Activated naive CD8-positive, alpha-beta T cell treated with anti-CD3 and anti-CD28 coated beads for 36 hours (primary cell): ENCODE measurements at places on chromosomes 6 and 20.

GRCh38 chr6:121393731-121394505 lies 41.5 kb upstream of the GJA1 start:
- H3K4me3 ChIP-seq: no peak overlapping the region
- no peaks in the 10 kb centered on the region for H3K4me1 ChIP-seq
- no peak overlapping the region for H3K27ac ChIP-seq
- no peak for DNase-seq

- H3K27ac ChIP-seq: no peak overlapping the region
- H3K27me3 ChIP-seq: no peaks in the 10 kb centered on the region
- DNase-seq: no peak
- H3K36me3 ChIP-seq: peaks cover 21% of the 10 kb centered on the region
- no peak overlapping the region for H3K4me3 ChIP-seq
- peaks cover 23% of the 10 kb centered on the region for H3K4me1 ChIP-seq
Measured at GRCh38 chr6:33292996-33293682, 3.7 kb downstream of the PFDN6 start.

GRCh38 chr20:47781632-47782031 lies 3.6 kb downstream of the SULF2 start:
- peaks cover 36% of the 10 kb centered on the region for H3K27me3 ChIP-seq
- no peak for DNase-seq
- H3K27ac ChIP-seq: no peak overlapping the region
- H3K36me3 ChIP-seq: no peaks in the 10 kb centered on the region
- H3K4me1 ChIP-seq: peaks cover 13% of the 10 kb centered on the region

DNA sequence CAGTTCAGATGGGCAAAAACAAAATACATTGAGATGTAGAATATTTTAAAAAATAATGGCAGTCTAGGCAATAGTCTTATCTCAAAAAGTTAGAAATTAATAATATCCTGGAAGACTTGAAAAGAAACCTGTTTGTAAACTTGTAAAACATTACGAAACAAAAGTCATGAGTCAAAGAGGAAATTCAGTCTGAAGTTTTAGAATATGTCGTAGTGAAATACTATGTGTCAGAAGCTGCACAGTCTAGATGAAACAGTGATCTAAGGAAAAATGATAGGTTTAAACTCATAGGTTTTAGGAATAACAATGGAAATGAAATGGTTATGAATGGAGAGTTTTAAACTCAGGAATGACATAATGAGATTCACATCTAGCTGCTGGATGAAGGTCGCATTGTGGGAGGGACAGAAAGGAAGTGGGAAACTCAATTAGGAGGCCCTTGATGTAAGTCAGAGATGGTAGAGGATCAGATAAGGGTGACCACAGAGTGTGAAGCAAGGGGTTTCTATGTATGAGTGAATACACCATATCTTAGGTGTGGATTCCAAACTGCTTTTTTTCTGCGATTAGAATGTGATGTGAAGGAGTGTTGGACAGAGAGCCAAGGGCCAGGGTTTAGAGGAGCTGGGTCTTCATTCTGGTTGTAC lies 2.8 kb downstream of the SNRPB2 start:
- H3K36me3 ChIP-seq: peaks cover 58% of the 10 kb centered on the region
- no peak for DNase-seq

DNA sequence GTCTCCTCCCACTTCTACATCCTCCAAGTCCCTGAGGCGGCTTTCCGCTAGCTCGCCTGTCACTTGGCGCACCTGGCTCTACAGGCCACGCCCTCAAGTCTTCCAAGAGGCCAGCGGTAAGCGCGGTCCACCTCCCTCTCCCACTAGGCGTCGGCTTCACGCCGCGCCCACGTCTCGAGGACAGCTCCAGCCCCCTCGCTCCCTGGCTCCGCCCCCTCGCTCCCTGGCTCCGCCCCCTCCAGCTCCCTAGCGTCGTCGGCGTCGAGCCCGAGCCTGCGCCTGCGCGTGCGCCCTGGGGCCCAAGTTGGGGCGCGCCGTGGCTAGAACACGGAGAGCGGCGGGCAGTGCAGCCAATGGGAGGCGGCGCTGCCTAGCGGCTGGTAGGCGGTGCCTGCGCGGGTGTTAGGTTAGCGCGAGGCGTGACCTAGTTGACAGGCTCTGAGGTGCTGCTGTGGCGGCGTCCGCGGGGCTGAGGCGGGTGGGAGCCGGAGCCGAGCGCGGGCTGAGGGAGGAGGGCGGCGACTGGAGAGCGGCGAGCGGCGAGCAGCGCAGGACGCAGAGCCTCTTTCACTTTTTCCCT lies at the start of gene MACROD2:
MACROD2 (plus strand) TSS at position 431 of the 580 bp plus-strand sequence.
- peaks cover 48% of the 10 kb centered on the region for H3K27me3 ChIP-seq
- H3K36me3 ChIP-seq: no peaks in the 10 kb centered on the region
- H3K4me1 ChIP-seq: peaks cover 2% of the 10 kb centered on the region
- peak within 1 kb of the TSS; percentile 59 for H3K4me3 ChIP-seq
- DNase-seq: peak; percentile 67

GRCh38 chr6:13614926-13615791 lies at the start of gene NOL7:
TSS of gene NOL7 (plus strand) at chr6:13615335. CDS start at chr6:13615359, 24 bp downstream.
- H3K27me3 ChIP-seq: peaks cover 4% of the 10 kb centered on the region
- H3K36me3 ChIP-seq: peaks cover 35% of the 10 kb centered on the region
- H3K27ac ChIP-seq: peak within 1 kb of the TSS; percentile 89
- H3K4me1 ChIP-seq: peaks cover 45% of the 10 kb centered on the region
- peak; percentile 97 for DNase-seq

DNA sequence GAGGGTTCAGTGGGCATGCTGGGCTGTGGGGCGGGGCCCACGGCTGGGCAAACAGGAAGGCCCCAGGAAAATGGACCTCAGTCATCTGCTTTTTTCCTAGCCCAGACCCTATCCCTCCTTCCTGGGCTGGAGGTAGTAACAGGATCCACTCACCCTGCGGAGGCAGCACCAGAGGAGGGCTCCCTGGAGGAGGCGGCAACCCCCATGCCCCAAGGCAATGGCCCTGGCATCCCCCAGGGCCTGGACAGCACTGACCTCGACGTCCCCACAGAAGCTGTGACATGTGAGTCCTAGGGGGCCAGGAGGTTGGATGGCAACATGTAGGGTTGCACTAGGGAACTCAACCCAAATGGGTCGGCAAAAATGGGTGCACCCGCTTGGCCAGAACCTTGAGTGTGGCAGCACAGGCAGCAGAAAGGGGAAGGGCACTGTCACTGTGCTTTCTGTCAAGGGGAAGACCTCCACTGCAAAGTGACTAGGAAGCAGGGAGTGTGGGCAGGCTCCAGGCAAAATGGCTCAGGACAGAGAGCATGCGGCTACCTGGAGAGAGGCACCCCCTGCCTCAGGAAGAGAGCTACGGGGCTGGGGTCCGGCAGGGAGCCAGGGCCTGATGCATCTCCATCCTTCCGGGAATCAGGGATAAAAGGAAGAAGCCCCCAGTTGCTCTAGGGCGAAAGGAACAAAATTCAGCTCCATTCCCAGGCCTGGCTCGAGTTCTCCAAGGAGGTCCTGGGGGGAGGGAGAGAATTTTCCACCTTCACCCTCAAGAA lies 7.9 kb downstream of the MDFI start:
- H3K27me3 ChIP-seq: peaks cover 8% of the 10 kb centered on the region
- no peak for DNase-seq
- no peak overlapping the region for H3K27ac ChIP-seq
- no peak overlapping the region for H3K4me3 ChIP-seq

GRCh38 chr6:111865909-111866546 lies 7.2 kb downstream of the FYN start:
- H3K4me1 ChIP-seq: peaks cover 88% of the 10 kb centered on the region
- H3K4me3 ChIP-seq: peak overlapping the region; percentile 51
- peaks cover 74% of the 10 kb centered on the region for H3K36me3 ChIP-seq

GRCh38 chr20:33647603-33648395 lies 14.3 kb upstream of the C20orf144 start:
- H3K4me1 ChIP-seq: peaks cover 12% of the 10 kb centered on the region
- no peak for DNase-seq
- H3K4me3 ChIP-seq: no peak overlapping the region

- peaks cover 16% of the 10 kb centered on the region for H3K4me1 ChIP-seq
- H3K27ac ChIP-seq: no peak overlapping the region
Measured at GRCh38 chr20:58630063-58630462, 21.0 kb upstream of the STX16 start.

DNA sequence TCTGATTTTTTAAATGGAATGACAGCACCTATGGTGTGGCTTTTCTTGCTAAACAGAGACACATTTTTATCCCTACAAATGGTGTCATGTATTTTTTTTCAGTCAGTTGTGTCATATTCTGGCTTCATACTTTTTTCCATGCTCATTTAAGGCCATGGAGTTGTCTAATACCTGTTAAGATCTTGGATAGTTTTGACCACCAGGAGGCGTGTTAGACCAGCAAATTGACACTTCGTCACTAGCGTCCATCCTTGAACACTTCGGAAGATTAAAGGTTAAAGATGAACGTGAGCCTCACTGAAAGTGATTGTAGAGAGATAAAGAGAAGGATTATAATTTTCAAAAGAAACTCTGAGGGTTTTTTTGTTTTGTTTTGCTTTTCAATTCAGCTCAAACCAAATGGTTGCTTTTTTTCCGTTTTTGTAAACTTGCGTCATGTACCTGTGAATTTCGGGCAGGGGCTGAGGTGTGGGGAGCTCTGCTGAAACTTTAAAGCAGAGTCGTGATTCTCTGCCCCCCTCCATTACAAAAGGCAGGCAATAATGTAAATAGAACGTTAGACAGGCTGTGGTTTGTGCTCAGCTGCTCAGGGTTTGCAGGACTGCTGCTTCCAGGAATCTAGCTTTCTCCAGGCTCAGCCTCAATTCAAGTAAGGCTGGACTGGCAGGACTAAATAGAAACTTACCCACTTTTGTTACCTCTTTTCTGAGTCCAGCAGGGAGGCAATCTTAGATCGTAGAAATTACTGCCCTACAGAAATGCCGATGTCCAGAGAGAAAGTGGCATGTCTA lies 245.1 kb downstream of the FOXA2 start:
- no peak overlapping the region for H3K27ac ChIP-seq
- DNase-seq: peak; percentile 17
- H3K27me3 ChIP-seq: peaks cover 23% of the 10 kb centered on the region
- peaks cover 3% of the 10 kb centered on the region for H3K4me1 ChIP-seq
- H3K4me3 ChIP-seq: no peak overlapping the region

DNA sequence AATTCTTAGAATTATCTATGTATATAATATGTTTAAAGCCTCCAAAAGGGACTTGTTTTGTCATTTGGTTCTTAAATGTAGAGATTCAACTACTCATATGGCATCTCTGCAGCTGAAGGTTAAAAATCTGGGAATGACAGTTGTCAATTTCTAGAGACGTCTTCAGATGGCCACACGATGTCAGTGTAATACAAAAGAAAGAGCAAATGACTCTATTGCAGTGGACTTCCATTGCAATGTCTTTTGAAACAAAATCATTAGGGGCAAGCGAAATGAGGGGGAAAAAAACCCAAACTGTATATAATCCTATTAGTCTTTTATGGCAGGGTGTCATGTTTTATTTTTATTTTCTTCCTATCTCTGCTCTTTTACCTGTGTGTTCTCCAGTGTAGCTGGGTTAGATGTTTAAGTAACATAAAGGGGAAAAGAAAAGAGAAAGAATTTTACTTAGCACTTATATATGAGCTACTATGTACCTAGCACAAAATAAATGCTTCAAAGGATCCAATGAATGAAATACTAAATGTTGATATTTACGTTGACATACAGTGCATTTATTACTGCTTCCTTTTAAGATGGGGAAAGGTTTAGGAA lies 26.2 kb downstream of the CCN2 start:
- H3K4me1 ChIP-seq: no peaks in the 10 kb centered on the region
- peaks cover 10% of the 10 kb centered on the region for H3K27me3 ChIP-seq
- no peaks in the 10 kb centered on the region for H3K36me3 ChIP-seq
- no peak overlapping the region for H3K4me3 ChIP-seq
- no peak for DNase-seq

- H3K36me3 ChIP-seq: no peaks in the 10 kb centered on the region
- H3K4me1 ChIP-seq: no peaks in the 10 kb centered on the region
- no peak overlapping the region for H3K27ac ChIP-seq
- DNase-seq: no peak
- no peak overlapping the region for H3K4me3 ChIP-seq
Measured at GRCh38 chr20:688809-689212, 13.2 kb upstream of the SCRT2 start.

- H3K27ac ChIP-seq: no peak overlapping the region
- no peak overlapping the region for H3K4me3 ChIP-seq
- H3K27me3 ChIP-seq: no peaks in the 10 kb centered on the region
- peaks cover 42% of the 10 kb centered on the region for H3K4me1 ChIP-seq
- DNase-seq: no peak
Measured at GRCh38 chr20:2738331-2739041, 45.9 kb downstream of the EBF4 start.
